ENCODE measurements at places on chromosomes 4 and X. TPM values are rescaled to one million over a fixed set of nuclear protein-coding genes. Genes with fewer than 3 reads are reported as not detected.
A peak's percentile ranks its signal among the peaks of the same experiment; 100 is the strongest.

GRCh38 chrX:16892504-16893362 lies 22.6 kb upstream of the RBBP7 start:
- no peak overlapping the region for H3K4me3 ChIP-seq
- no peaks in the 10 kb centered on the region for H3K27me3 ChIP-seq
- H3K36me3 ChIP-seq, result no peaks in the 10 kb centered on the region
- H3K27ac ChIP-seq, result no peak overlapping the region

DNA sequence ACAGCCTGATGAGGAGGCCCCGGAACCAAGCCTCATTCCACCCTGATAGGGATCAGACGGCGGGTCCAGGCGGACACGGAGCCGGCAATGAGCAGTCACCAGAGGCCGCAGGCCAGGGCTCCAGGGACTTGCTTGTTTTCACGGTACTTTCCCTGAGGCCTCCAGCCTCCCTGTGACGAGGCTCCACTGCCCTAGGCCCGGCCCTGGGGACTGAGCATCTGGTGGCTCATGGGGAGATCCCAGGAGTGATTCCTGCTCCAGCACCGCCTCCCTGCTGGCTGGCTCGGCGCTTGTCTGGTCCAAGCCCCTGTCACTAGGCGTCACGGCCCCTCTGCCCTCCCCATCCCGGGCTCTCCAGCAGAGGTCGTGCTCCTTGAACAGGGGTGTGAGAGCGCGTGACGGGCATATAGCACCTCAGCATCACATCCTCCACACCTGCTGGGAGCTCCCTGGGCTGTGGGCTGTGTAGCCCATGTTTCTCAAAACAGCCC lies 14.1 kb downstream of the HTRA3 start:
- H3K4me3 ChIP-seq, result no peak overlapping the region
- no peaks in the 10 kb centered on the region for H3K27me3 ChIP-seq

- H3K27ac ChIP-seq, result no peak overlapping the region
- DNase-seq, result no peak
- H3K36me3 ChIP-seq, result no peaks in the 10 kb centered on the region
- H3K4me3 ChIP-seq, result no peak overlapping the region
- H3K27me3 ChIP-seq, result no peaks in the 10 kb centered on the region
Measured at GRCh38 chr4:186366326-186366725, 100.3 kb downstream of the F11 start.

- no peaks in the 10 kb centered on the region for H3K4me1 ChIP-seq
- DNase-seq, result no peak
- no peaks in the 10 kb centered on the region for H3K36me3 ChIP-seq
Measured at GRCh38 chrX:6120329-6120728, 108.3 kb downstream of the NLGN4X start.

DNA sequence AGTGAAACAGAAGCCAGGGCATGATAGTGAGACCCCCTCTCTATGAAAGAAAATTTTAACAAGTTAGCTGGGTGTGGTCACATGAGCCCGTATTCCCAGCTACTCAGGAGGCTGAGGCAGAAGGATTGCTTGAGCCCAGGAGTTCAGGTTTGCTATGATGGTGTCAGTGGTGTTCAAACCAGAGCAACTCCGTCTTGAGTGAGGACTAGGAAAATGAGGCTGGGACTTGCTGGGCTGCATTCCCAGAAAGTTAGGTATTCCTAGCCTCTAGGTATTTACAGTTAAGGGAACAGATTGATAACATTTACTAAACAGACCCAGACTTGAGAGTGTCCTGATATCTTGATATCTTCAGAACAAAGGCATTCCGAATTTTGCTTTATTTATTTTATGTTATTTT lies 37.0 kb upstream of the NOCT start:
- H3K4me3 ChIP-seq, result no peak overlapping the region
- H3K4me1 ChIP-seq, result no peaks in the 10 kb centered on the region
- no peak overlapping the region for H3K27ac ChIP-seq
- no peak for DNase-seq
- H3K27me3 ChIP-seq, result no peaks in the 10 kb centered on the region

DNA sequence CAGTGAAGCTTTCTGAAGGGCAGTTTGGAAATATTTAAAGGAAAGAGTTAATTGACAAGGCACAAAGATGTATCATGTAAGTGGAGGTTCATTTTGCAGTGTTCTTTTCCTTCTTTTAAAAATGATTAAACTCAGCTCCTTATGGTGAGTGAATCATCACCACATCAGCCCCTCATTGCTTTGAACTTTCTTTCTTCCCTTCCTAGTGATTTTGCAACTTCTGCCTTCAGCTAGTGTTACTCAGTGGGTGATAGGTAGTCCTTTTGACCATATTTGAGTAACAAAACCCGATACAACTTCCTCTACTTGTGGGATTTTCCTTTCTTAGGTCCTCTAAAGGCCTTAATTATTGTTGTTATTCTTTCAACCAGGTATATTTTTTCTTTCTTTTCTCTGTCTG lies 8.2 kb downstream of the ZCCHC4 start:
- no peaks in the 10 kb centered on the region for H3K27me3 ChIP-seq
- no peak overlapping the region for H3K27ac ChIP-seq
- no peaks in the 10 kb centered on the region for H3K4me1 ChIP-seq
- H3K4me3 ChIP-seq, result no peak overlapping the region
- no peak for DNase-seq

DNA sequence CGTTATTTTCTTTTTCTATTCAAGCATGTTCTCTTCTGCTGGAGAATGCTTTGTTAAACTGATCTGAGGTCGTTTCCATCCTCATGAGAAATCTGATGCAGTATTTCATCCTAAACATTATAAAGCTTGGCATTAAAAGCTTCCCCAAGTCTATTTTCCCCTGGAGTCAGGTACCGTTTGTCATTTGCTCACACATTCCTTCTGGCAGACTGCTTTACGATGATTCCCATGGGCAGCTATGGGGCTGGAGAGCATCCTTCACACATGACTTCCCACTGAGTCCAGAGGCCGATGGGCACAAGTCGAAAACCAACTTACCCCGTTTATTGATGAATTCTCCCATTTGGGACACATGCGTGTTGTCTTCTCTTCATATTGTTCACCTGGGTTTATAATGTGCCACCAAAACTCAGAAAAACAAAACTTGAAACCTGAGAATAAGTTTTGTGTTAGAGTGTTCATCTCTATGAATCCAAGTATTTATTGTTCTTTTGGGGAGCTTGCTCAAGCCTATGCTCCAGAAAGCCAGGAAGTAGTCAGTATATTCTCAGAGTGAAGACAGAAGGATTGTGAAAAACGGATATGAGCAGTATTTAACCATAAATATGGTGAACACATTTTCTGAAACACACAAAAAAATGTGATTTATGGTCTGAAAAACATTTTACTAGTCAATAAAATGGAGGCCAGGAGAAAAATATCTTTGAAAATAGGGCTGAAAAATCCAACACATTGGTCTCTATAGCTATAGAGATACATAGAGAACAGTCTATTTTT lies 298.8 kb upstream of the NOCT start:
- H3K27ac ChIP-seq, result no peak overlapping the region
- no peaks in the 10 kb centered on the region for H3K4me1 ChIP-seq
- DNase-seq, result no peak
- H3K27me3 ChIP-seq, result no peaks in the 10 kb centered on the region

- H3K36me3 ChIP-seq, result peaks cover 2% of the 10 kb centered on the region
- no peak for DNase-seq
- H3K27ac ChIP-seq, result no peak overlapping the region
- H3K4me1 ChIP-seq, result peaks cover 8% of the 10 kb centered on the region
- H3K27me3 ChIP-seq, result no peaks in the 10 kb centered on the region
Measured at GRCh38 chr4:15198070-15198727, 195.9 kb downstream of the CPEB2 start.

DNA sequence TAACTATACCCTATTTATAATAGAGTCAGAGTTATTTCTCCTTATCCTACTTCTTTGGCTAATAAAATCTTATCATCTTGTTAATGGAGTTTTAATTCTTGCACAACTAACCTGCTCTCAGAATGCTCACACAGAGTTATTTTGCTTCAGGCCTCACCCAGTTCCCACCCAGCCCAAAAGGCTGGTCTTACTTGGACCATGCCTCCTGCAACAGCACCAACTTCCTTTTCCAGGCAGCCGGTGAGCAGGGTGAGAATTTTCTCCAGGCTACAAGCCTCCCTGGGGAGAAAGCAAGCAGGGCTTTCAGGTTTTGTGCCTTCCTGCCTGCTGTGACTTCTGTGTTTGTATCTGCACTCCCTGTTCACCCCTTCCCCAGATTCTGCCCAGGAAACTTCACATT lies 29.1 kb upstream of the BANK1 start:
- DNase-seq, result no peak
- H3K27me3 ChIP-seq, result no peaks in the 10 kb centered on the region
- H3K36me3 ChIP-seq, result no peaks in the 10 kb centered on the region
- H3K27ac ChIP-seq, result no peak overlapping the region
- H3K4me3 ChIP-seq, result no peak overlapping the region
- H3K4me1 ChIP-seq, result no peaks in the 10 kb centered on the region

- no peak overlapping the region for H3K4me3 ChIP-seq
- H3K36me3 ChIP-seq, result no peaks in the 10 kb centered on the region
- H3K27me3 ChIP-seq, result no peaks in the 10 kb centered on the region
- no peak for DNase-seq
Measured at GRCh38 chrX:41824551-41824950, 98.8 kb downstream of the CASK start.

- H3K36me3 ChIP-seq, result no peaks in the 10 kb centered on the region
- H3K27me3 ChIP-seq, result no peaks in the 10 kb centered on the region
- DNase-seq, result peak; percentile 73
- H3K4me3 ChIP-seq, result no peak overlapping the region
- H3K4me1 ChIP-seq, result peaks cover 2% of the 10 kb centered on the region
Measured at GRCh38 chr4:101102114-101102742, 245.1 kb downstream of the PPP3CA start.

DNA sequence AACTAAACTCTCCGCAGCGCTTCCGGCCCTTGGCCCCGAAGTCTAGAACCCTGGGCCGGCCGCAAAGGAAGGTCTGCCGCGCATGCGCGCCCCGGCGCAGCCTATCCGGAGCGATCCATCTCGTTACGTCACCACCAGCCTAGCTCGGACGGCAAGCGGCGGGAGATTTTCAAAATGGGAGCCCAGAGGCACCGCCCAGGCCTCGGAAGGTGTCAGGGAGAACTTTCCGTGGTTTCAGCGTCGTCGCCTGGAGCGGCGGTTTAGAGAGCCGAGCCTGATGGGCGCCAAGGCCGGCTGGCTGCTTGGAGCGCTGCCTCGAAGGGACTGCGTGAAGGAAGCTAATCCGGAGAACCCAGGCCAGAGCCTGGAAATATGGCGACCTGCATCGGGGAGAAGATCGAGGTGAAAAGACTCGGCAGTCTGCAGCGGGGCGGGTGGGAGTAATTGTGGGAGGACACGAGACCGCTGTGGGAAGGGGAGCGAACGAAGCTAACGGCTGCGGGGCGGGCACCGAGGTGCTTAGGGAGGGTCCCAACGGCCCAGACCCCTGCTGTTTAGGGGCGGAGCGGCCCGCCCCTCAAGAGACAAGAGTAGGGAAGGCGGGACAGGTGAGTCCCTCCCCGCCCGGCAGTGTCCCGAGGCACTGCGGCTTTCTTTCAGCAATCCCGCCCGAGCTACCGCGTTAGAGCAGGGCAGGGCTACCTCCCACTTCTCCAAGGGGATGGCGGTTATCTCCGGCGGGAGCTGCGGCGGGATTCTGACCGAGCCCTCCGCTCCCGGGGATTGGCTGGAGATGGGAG lies at the start of gene PLK4:
PLK4 (plus strand) TSS at position 131 of the 800 bp plus-strand sequence; CDS start at position 373, 242 bp downstream.
- peak; percentile 98 for DNase-seq
- no peak within 1 kb of the TSS for H3K27ac ChIP-seq
- peak within 1 kb of the TSS; percentile 50 for H3K4me3 ChIP-seq
- no peaks in the 10 kb centered on the region for H3K27me3 ChIP-seq

Gene TLR2
- 49.9 TPM for total RNA-seq

Gene ATP1B4
- not detected for total RNA-seq

Gene OCIAD1
- total RNA-seq, result 102 TPM

Gene PFKFB1
- 0.30 TPM for total RNA-seq

Gene FGFBP2
- 0.84 TPM for total RNA-seq

Gene CXCL10
- 2.6 TPM for total RNA-seq

Gene ZNF157
- 0.13 TPM for total RNA-seq

Gene RAP1GDS1
- 34.9 TPM for total RNA-seq

Gene SH3TC1
- 34.4 TPM for total RNA-seq

Gene TEC
- total RNA-seq, result 9.3 TPM

Gene ANXA10
- not detected for total RNA-seq

Gene GPRIN3
- total RNA-seq, result 6.3 TPM

Gene PRICKLE3
- total RNA-seq, result 13.3 TPM

Gene TCEAL8
- total RNA-seq, result 43.4 TPM

Data from aorta (tissue), 5 donors.